Karpas-422 (cell line): ENCODE measurements at places on chromosomes 11 and 22. TPM values are rescaled to one million over a fixed set of nuclear protein-coding genes. Genes with fewer than 3 reads are reported as not detected.

DNA sequence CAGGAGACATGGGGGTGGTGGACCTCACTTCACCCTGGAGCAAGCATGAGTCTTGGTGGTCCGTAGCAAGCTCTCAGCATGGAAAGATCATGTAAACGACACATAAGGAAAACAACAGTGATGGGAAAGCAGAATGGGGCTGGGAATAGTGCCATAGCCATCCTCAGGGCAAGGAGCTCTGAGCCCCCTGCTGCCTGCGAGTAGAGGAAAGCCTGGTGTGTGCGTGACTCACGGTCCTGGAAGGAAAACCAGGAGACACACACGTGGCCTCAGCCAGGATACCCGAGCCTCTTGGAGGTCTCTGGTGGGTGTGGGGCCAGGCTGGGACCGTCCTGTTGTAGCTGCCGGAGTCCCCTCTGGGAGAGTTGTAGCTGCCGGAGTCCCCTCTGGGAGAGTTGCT, 12.4 kb downstream of the SHANK3 start:
- no peak for DNase-seq

DNA sequence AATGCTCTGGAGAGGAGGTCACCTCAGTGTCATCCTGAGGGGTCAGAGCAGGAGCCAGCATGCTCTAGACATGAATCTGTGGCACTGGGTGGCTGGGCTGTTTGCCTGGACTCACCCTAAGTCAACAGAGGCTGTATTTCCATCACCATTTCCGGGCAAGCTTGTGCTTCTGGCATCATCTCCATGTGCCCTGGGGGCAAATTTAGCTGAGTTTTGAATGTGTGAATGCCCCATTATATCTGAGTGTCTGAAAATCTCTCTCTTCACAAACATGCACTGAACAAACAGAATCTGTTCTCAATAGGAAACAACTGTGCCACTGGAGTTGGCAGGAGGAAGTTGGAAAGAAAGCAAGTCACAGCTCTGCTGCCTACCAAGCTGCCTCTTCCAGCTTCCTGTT, 356.2 kb downstream of the GRM5 start:
- DNase-seq, result no peak

- no peak for DNase-seq
These were observed 163.9 kb upstream of the ZC3H12C start for GRCh38 chr11:109929308-109929707.

- DNase-seq, result no peak
These were observed 39.5 kb downstream of the CDKN1C start for GRCh38 chr11:2846056-2846455.

GRCh38 chr11:118064956-118065355, 11.9 kb upstream of the TMPRSS4 start:
- no peak for DNase-seq

DNA sequence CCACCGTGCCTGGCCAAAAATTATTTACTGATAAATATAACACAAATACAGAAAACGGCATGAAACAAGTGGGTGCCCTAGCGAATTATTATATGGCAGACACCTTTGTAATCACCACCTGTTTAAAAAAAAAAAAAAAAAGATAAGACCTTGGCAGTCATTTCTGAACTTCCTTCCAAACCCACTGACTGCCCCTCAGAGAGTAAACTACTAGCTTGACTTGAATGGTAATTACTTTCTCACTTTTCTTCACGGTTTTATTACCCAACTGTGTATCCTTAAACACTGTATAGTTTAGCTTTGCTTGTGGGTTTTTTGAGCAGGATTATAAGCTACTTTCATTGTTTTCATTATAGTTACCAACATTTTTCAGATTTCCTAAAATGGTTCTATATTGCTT, 23.7 kb downstream of the SFI1 start:
- no peak for DNase-seq

- no peak for DNase-seq
These were observed 18.4 kb downstream of the DKK3 start for GRCh38 chr11:11989774-11990744.

DNA sequence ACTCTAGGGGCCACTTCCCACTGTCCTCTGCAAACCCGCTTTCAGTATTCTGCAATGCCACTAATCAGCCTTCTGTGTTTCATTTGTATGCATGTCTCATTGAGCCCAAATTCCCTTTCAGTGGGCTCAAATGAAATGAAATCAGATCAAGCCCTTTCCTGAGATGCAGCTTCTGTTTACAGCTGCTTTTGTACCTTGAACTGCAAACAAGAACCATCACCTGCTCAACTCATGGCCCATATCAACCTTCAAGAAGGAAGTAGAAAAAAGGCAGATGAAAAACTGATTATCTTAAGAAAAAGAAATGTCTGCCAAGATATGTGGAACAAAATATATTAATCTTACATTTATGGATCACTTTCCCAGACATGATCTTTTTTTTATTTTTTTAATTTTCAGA, 141.1 kb upstream of the ARHGAP42 start:
- DNase-seq, result no peak

DNA sequence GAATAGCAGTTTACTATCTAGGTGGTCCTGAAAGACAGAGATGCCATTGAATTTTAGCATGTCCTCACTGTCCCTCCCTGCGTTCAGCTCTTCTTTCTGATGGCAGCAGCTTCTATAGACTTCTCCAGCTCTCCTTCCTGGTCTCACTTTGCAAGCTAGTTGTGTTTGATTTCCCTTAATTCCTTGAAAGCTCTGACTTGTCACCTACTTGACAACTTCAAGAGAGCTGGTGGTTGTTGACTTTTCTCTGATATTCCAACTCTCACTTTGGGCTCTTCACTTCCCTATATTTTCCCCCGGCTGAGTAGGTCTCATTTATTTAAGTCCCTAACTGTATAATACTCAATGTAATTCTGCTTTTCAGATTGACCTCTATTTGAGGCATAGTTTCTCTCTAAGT, 1825.0 kb upstream of the RAG2 start:
- no peak for DNase-seq

MMP12 gene
- total RNA-seq, result not detected in 2 replicates

OR52I2 gene
- not detected in 2 replicates for total RNA-seq

VPREB3 gene
- 321 and 642 TPM in 2 replicates for total RNA-seq

IL10RA gene
- total RNA-seq, result 25.5 and 49.8 TPM in 2 replicates

SCO2 gene
- total RNA-seq, result 1.1 and 14.2 TPM in 2 replicates
